ENCODE measurements at places on chromosomes 1 and 21.
A peak's percentile ranks its signal among the peaks of the same experiment; 100 is the strongest.

DNA sequence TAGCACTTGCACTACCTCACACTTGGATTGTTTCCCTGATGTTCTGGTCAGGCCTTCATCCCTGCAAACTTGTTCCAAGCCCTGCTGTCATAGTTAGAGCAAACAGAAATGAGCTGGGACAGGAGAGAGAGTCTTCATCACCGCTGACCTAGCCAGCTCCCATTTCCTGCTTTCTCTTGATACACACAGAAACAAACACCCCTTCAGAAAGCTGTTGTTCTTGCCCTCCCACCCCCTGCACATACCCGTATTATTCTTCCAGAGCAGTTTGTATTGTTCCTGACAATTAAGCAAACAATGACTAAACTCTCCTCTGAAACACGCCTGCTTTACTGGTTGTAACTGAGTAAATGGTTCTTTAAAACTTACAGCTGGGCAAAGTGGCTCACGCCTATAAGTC is 2.9 kb upstream of the SYT2 start:
- no peak for DNase-seq

DNA sequence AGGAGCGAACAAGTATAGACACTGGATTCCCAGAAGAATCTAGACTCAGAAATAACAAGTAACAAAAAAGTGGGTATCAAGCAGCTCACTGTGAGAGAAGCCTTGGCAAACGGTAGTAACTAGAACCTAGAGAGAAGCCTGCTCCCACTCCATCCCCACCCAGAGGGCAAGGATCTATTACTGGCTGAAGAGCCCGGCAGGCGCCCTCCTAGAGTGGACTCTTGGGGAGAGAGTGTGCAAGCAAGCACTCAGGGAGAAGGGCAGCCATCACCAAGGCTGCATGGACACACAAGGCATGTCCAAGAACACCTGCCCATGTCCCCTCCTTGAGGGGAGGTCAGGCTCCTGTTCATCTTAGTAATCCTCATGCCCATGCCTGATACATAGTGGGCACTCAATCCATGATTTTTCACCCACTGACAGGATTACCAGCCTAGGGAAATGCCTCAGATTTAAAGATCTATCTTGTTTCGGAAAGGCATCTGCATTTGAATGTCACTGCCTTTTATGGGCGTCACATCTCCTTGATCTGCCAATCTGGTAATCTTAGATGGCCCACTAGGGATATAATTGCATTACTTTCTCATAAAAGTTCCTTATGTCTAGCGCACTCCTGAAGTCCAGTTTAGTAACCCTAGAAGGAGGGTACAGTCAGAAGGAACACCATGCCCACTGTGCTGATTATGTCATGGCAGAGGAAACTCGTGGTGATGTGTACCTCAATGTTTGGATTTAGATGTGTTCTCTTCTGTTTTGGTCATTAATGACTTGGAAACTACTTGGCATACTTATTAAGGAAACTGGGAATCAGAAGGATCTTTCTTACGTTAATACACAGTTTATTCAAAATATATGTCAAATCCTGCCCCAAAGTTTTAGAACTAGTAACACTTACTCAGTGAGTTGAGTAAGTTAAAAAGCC is 14.4 kb downstream of the CNN3 start:
- no peak for DNase-seq

GRCh38 chr1:38744452-38745350 is 114.9 kb downstream of the RRAGC start:
- DNase-seq: no peak

- no peak for DNase-seq
These were observed 16.1 kb upstream of the SLC5A9 start for GRCh38 chr1:48206371-48206770.

- DNase-seq: peak; percentile 54
These were observed 237.6 kb downstream of the PTPRC start for GRCh38 chr1:198876371-198876871.

DNA sequence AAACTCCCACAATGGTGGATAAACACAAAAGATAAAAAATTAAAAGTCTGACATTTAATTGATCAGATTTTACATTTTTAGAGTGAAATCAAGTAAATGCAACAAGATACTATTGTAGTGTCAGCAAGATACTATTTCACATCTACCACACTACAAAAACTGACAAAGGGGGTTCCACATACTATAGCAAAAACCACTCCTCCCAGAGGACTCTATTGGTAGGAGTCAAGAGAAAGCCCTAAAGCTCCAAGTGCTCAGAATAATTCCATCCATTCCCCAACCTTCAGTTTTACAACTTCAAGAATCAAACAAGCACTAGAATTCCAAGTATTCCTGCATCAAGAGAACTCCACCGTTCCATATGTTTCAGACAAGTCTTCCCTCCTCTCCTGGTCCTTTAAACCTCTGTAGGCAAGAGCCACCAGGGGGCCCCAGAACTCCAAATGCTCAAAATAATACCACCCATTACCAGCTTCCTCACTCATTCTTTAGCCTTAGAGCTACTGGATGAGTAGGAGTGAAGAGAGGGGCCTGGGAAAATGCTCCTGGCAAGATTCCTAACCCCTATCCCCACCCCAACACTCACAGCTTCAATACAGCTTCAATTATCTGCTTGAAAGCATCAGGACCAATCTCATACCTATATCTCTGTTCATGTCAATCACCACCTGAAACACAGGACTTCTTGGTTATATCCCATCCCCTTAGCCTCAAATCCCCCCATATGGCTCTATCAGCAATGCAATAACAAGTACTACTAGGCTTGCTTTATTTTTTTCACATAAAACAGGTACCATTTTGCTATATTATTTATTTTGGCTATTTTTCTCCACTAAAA is 9.9 kb downstream of the TOR1AIP2 start:
- peak; percentile 44 for DNase-seq

- DNase-seq: no peak
These were observed 672.7 kb upstream of the ADGRL2 start for GRCh38 chr1:81128079-81128478.

- DNase-seq: no peak
These were observed 84.1 kb upstream of the ZNF326 start for GRCh38 chr1:89910780-89911179.

DNA sequence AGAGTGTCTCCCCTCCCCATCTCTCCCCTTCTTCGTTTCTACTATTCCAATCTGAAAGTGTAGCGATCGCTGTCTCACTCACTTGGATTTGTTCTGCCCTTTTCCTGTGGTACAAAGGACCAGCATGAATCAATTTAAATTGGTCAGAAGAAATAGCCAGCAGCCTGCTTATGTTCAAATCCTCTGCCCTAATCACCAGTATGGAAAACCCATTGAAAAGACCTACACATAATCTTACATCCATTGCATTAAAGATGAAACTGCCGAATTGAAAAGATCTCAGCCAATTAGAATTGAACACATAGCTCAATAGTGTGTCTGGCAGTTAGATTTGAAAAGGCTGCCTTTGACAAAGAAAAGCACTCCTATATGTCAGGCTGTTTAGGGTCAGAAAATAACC is 122.6 kb downstream of the TNNI3K start:
- DNase-seq: no peak

GRCh38 chr1:10682449-10683309 is 113.8 kb downstream of the CASZ1 start:
- no peak for DNase-seq

DNA sequence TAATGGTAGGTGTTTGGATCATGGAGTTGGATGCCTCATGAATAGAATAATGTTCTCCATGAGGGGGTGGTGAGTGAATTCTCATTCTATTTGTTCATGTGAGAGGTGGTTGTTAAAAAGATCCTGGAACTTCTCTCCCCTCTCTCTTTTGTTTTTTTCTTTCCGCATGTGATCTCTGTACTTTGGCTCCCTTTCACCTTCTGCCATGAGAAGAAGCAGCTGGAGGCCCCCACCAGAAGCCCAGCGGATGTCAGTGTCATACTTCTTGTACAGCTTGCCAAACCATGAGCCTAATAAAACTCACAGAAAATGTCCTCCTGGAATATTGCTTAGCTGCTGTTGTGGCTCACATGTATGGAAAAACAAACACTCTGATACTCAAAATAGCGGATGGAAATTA is 1212.3 kb upstream of the NCAM2 start:
- no peak for DNase-seq

- no peak for DNase-seq
These were observed 169.9 kb downstream of the LRRC7 start for GRCh38 chr1:69737527-69738185.

GRCh38 chr1:17016317-17016661 is 4.6 kb upstream of the ATP13A2 start:
- DNase-seq: no peak

Data from head of caudate nucleus (tissue), 42 donors.